Cardiac muscle cell (in vitro differentiated cells and primary cell): ENCODE measurements at places on chromosomes 4 and X. TPM values are rescaled to one million over a fixed set of nuclear protein-coding genes. Genes with fewer than 3 reads are reported as not detected.
A peak's percentile ranks its signal among the peaks of the same experiment; 100 is the strongest.

- no peaks in the 10 kb centered on the region for H3K4me1 ChIP-seq
- no peaks in the 10 kb centered on the region for H3K27me3 ChIP-seq
- DNase-seq = no peak
- no peak overlapping the region for H3K4me3 ChIP-seq
Observed at GRCh38 chr4:186840771-186841301, 117.2 kb upstream of the FAT1 start.

DNA sequence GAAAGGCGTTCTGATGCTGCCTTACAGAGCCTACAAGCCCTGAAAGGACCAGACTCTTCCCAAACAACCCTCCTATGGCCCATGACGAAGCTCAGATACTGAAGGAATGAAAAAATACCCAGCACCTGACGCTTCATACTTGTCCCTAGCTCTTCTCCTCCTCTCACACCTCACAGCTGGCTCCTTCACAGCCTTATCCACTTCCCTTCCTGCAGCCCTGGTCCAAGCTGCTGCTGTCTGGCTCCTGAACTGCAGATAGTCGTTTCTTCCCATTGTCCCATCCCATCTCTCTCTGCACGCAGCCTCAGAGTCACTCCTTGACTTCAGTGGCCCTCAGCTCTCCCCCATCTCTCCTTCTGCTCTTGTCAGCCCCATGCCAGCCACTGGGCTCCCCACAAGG, 56.6 kb downstream of the FAM193A start:
- no peaks in the 10 kb centered on the region for H3K27me3 ChIP-seq
- no peak overlapping the region for H3K4me3 ChIP-seq
- peaks cover 36% of the 10 kb centered on the region for H3K4me1 ChIP-seq
- DNase-seq = no peak
- peak overlapping the region; percentile 13 for H3K27ac ChIP-seq
- H3K36me3 ChIP-seq = no peaks in the 10 kb centered on the region

TMEM128 gene
- total RNA-seq = 15.2 and 20.0 TPM in 2 replicates

AASDH gene
- 5.2 and 8.4 TPM in 2 replicates for total RNA-seq

DMD gene
- total RNA-seq = 41.3 and 90.7 TPM in 2 replicates
